AG04450 (cell line): ENCODE measurements at places on chromosomes 13 and 19. TPM values are rescaled to one million over a fixed set of nuclear protein-coding genes. Genes with fewer than 3 reads are reported as not detected.

GRCh38 chr19:15641901-15642491, 1.3 kb downstream of the CYP4F3 start:
- no peak for DNase-seq

- no peak for DNase-seq
These were observed 63.8 kb upstream of the LDLR start for GRCh38 chr19:11025445-11025844.

GRCh38 chr19:32837531-32837930, 32.0 kb downstream of the SLC7A9 start:
- no peak for DNase-seq

The MOB3A gene
- 20.5 and 25.3 TPM in 2 replicates for polyA plus RNA-seq

The FXYD3 gene
- polyA plus RNA-seq, result not detected in 2 replicates

DNA sequence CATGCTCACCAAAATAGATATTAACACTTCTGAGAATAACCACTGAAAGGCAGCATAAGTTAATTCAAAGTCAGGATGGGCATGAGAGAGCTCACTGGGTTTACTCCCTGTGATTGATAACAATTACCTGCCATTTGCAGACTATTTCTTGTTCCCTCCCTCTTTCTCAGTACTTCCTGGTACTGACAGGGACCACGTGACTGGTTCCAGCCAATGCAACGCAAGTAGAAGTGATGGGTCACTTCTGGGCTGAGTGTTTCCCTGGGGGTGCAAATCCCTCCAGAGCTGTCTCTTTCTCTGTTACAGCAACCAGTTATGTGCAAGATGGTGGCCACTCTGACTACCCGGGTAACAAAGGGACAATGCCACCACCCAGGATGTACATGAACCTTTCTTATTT, 118.8 kb downstream of the EFNB2 start:
- DNase-seq, result no peak
